Esophagus squamous epithelium (tissue), 5 donors: ENCODE measurements at places on chromosomes 4 and X.

GRCh38 chr4:39541987-39542610, 14.9 kb upstream of the UGDH start:
- DNase-seq = no peak

GRCh38 chr4:189053621-189054020, 887.1 kb upstream of the FRG1 start:
- no peak for DNase-seq

DNA sequence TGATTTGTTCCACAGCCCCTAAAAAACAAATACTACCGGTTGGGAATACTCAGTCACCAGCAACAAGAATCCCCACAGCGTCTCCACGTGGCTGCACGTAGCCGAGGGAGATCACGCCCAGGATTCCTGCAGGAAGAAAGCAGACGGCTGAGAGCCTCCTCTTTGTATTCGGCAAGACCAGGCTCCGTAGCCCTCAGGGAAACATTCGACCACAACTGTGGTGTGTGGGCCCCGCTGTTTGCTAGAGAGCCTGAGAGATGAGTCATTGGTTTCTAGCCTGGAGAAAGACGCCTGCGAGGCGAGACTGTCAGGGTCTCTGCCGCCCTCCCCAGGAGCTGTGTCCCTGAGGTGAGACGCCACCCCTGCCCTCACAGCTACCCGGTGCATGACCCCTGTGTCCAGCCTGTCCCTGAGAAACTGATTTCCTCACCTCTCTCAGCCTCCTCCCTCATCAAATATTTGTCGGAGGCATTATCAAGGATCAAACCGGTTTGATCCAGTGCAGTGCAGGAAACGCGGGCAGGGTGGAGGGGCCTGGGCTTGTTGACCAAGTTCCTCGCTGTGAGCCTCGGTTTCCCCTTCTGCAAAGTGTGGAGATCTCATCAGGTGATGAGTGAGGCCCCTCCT, 4.7 kb upstream of the S100P start:
- no peak for DNase-seq

DNA sequence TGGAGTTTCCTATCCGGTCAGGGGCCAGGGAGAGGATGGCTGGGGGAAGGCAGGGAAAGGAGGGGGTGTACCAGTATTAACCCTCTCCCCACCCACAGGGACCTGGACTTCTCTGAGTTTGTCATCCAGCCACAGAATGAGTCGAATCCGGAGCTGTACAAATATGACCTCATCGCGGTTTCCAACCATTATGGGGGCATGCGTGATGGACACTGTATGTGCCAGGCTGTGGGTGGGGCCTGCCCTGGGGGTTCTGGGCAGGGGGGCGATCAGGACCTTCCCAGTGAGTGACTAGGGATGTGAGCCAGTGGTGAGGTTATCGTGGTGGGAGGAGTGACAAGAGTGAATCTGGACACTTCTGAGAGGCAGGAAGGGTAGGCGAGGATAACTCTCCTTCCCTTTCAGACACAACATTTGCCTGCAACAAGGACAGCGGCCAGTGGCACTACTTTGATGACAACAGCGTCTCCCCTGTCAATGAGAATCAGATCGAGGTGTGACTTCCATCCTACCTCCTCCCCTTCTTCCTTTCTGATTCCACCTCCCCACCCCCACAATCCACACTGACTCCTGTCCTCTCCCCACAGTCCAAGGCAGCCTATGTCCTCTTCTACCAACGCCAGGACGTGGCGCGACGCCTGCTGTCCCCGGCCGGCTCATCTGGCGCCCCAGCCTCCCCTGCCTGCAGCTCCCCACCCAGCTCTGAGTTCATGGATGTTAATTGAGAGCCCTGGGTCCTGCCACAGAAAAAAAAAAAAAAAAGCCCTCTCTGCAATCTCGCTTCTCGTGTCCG, 14.6 kb downstream of the USP11 start:
- DNase-seq = no peak

DNA sequence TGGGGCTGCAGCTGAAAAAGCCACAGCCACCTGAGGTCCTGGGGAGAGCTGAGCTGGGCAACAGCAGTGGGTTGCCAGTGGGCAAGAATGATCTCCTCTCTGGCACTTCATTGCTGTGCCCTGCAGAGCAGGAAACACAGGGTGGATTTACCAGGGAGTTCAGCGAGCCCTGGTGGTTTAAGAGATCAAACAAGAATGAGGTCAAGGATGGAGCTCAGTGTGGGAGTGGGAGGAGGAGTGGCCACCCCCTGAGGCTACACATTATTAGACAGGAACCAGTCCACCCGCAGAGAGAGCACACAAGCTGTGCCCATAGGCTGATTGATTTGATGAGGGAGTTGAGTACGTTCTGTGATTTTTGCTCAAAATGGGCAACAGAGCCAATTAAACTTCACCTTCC, 47.3 kb downstream of the FRMPD3 start:
- DNase-seq = no peak
